KBM-7 (cell line): ENCODE measurements at places on chromosomes 4 and X.

- DNase-seq: no peak
Observed at GRCh38 chr4:112196461-112196860, 35.1 kb upstream of the AP1AR start.

DNA sequence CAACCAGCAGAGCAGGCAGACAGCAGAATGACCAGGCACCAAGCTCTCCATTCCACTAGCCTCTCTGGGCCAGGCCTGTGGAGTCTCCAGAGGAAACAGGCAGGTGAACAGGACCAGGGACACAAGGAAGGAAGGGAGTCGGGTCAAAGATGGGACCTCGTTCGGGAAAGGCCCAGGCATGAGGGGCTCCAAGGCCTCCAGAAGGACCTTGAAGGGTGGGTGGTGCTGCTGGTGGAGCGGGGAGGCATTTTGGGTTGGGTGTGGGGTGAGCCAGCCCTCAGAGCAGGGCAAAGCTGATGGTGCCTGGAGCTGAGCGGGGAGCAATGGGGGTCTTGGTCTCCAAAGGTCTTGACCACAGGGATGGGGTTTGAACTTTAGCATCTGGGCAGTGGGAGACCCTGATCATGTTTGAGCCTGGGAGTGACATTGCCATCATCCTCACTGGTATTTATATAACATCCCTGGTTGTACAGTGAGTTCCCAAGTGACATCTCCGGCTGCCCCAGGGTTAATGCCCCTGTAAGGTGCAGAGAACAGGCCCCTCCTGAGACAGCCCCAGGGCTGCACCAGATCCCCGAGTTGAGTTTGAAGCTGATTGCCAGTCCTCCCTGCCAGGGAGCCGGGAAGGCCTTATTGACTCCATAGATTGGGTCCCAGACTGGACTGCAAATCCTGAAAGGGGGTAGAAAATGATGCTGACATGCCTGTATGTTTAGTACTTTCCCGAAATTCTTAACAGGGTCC lies 52.7 kb downstream of the PSAPL1 start:
- DNase-seq: no peak

- no peak for DNase-seq
Observed at GRCh38 chr4:121668368-121669162, 28.2 kb downstream of the ANXA5 start.

GRCh38 chr4:89610236-89610635 lies 226.7 kb downstream of the SNCA start:
- no peak for DNase-seq

DNA sequence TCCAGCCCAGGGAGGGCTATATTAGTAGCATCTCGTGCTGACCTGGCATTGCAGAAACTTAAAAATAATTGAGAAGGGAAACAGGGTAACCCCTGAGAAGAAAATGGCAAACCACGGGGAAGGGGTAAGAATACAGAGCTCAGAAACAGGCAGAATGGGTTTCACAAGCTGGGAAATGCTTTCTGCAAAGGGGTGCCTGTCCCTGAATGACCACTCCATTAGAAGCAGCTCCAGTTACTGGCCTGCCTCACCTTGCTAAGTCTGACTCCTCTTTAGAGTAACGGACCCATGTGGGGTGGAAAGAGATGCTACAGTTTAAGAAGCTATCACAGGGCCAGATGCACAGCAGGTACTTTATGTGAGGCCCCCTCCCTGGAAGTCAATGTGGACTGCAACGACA lies 2.5 kb downstream of the WDR1 start:
- DNase-seq: no peak

DNA sequence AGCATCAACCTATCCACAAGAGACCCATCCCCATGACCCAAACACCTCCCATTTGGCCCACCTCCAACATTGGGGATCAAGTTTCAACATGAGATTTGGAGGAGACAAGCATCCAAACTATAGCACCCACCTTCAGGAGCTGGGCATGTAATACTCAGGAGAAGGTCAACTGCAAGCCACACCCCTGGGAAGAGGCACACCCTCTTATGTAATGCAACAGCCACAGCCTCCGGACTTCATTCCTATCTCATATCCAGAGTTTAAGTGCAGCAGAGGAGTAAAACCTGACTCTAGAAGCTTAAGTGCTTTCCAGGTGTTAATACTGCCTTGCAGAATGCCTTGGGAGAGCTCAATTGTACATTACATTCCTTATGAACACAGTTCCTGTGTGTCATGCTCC lies 197.4 kb downstream of the PTTG2 start:
- DNase-seq: no peak

DNA sequence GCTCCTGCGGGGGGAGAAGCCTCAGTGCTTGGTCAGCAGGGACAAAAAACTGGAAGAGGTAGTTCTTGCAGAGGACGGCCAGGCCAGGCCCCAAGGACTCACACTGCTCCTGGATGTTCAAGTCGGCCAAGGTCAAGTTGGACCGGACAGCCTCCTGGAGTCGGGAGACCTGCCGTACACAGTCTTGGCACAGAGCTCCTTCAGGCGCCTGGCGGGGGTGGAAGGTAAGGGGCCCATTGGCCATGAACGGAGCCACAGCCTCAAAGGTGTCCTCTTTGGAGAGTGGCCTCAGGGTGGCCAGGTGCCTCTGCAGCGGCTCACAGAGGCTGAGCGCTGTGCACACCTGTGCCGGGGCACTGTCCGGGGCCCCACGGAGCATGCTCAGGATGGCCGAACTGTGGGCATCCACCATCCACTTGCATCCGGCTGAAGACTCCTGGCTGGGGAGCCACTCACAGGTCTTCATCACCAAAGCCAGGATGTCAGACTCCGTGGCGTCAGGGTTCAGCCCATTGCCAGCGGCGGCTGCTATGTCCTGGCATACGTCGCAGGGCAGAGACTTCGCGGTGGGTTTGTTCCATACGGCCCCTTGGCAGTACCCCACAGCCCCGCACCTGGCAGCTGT lies 477 bp downstream of the PSAPL1 start:
- DNase-seq: no peak
